Ovary (tissue), 10 donors: ENCODE measurements at places on chromosomes 1 and 21. TPM values are rescaled to one million over a fixed set of nuclear protein-coding genes. Genes with fewer than 3 reads are reported as not detected.

- no peaks in the 10 kb centered on the region for H3K27me3 ChIP-seq
- no peak overlapping the region for H3K4me3 ChIP-seq
- H3K4me1 ChIP-seq: peaks cover 37% of the 10 kb centered on the region
Observed at GRCh38 chr1:22794647-22795365, 84.2 kb downstream of the EPHB2 start.

DNA sequence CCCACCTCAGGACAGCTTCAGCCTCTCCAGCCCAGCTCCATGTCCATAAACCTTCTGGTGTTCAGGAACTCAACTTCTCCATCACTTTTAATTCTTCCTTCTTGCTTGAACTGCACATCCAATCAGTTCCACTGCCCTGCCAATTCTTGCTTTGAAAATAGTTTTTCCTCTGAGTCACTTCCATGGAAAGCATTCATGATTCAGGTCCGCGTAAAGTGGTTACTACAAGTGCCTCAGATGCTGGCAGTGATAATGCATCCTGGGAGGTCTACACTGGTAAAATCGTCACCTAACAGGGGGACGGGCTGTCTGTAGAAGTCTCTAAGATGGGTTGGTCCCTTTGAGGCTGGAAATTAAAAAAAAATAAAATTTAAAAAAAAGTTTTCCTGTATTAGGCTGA lies 25.9 kb upstream of the RCAN1 start:
- H3K27me3 ChIP-seq: no peaks in the 10 kb centered on the region
- H3K4me3 ChIP-seq: no peak overlapping the region
- DNase-seq: no peak
- no peaks in the 10 kb centered on the region for H3K36me3 ChIP-seq
- H3K4me1 ChIP-seq: no peaks in the 10 kb centered on the region

GRCh38 chr1:231364192-231364591 lies 26.1 kb downstream of the SPRTN start:
- no peaks in the 10 kb centered on the region for H3K36me3 ChIP-seq
- no peak overlapping the region for H3K4me3 ChIP-seq
- DNase-seq: no peak

DNA sequence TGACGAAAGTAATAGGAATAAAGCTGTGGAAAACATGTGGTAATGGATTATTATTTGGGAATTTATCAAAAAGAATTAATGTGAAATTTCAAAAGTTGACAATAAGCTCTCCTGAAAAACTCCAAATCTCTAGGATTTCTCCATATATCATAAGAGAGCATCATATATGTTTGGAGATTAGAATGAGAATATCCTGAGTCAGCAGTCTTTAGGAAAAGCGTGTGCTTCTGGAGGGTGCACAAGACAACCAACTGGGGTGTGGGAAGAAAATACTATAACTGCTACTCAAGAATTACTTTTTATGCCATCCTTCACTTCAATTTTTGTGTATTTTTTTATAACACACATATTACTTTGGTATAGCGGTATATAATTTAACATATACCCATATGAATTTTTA lies 19.7 kb downstream of the ELK4 start:
- H3K4me3 ChIP-seq: no peak overlapping the region
- no peak overlapping the region for H3K27ac ChIP-seq
- no peaks in the 10 kb centered on the region for H3K27me3 ChIP-seq
- H3K4me1 ChIP-seq: no peaks in the 10 kb centered on the region
- no peak for DNase-seq

DNA sequence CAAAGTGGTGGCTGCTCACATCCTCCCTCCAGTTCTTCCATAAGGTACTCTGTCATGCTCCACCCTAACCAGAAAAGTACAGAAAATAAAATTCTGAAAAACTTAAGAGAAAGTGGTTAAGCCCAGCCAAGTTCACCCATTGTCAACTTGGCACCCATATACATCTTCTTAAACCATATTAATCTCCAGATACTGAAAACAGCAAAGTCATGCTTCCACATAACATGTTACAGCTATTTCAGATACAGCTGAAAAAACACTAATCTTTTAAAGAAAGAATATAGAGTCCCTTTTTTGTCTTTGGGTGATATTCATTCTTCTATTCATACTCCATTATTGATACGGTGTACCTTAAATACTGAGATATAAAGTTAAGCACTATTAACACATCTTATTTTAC lies 577.8 kb downstream of the KCNT2 start:
- H3K27me3 ChIP-seq: no peaks in the 10 kb centered on the region
- no peaks in the 10 kb centered on the region for H3K36me3 ChIP-seq
- no peak overlapping the region for H3K4me3 ChIP-seq
- no peak for DNase-seq
- H3K4me1 ChIP-seq: no peaks in the 10 kb centered on the region

DNA sequence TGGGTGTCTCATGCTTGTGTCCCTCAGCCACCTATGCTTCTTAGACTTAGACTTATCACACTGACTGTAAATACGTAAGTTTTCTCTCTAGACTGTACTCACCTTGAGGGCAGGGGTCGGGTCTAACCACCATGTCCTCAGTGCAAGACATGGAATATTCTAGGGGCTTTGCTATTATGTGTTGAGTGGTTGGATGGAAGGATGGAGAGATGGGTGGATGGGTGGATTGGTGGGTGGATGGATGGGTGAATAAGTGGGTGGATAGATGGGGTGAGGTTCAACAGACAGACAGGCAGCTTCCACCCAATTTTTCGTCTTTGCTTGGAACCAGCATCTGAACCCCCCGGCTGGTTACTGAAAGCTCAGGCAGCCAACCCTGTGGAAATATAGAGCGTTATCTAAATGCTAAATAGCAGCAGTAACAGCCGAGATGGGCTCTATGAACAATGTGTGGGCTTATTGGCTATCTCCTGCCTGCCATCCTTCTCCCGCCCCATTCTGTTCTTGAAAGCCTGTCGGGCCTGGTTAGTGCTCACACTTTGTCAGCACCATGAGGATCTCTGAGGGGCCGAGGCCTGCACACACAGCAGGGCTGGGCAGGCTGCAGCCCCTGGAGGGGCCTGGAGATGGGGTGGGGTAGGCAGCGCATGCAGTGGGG lies 130.7 kb downstream of the ACTL8 start:
- H3K27ac ChIP-seq: no peak overlapping the region
- H3K4me3 ChIP-seq: no peak overlapping the region
- no peaks in the 10 kb centered on the region for H3K27me3 ChIP-seq
- DNase-seq: no peak
- H3K36me3 ChIP-seq: no peaks in the 10 kb centered on the region
- no peaks in the 10 kb centered on the region for H3K4me1 ChIP-seq

Gene DIO1
- total RNA-seq: not detected

Gene CD5L
- total RNA-seq: not detected

Gene NHLH1
- not detected for total RNA-seq

Gene SPRR5
- not detected for total RNA-seq
